ENCODE measurements at places on chromosomes 1 and 21.

DNA sequence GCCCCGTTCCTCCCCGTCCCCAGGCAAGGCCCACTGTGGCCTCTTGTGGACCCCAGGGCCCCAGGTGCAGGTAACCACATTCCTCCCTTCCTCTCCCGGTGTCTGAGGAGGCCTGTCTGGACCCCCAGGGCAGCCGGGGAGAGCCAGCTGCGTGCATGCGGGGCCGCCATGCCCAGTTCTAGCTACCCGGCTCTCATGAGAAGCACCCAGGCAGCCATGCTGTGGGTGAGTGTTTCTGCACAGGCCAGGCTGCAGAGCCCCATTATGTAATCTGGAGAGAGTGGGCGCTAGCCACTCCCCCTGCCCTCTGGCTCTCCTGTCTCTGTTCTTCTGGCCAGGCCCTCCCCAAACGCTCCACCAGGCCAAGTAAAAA is 18.4 kb upstream of the PLEKHG5 start:
- peak; percentile 20 for DNase-seq

- no peak for DNase-seq
These were observed 26.3 kb upstream of the TRAPPC10 start for GRCh38 chr21:43985690-43986251.

- DNase-seq = no peak
These were observed 17.4 kb downstream of the MRPL39 start for GRCh38 chr21:25589887-25590286.

- no peak for DNase-seq
These were observed 131.5 kb upstream of the EDN2 start for GRCh38 chr1:41615981-41616380.

GRCh38 chr1:112356765-112357164 is 39.2 kb upstream of the CTTNBP2NL start:
- no peak for DNase-seq

GRCh38 chr21:16117851-16118590 is 388.2 kb downstream of the USP25 start:
- DNase-seq = no peak

DNA sequence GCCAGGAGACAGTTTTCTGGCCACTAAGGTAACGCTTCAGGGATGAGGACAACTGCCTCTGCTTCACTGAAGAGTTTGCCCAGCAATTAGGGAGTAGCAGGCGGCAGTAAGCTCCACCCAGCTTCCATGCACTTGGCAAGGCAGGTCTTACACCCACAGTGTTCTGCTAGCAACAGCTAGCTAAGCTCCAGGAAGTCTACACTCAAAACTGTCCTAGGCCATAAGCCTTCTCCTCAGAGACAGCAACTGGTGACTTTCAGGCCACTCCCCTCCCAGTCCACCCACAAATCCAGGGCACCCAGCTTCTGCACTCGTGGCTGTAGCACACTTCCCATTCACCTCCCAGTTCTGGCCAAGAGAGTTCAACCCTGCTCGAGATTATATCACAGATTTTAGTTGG is 47.3 kb downstream of the KMO start:
- DNase-seq = no peak

- DNase-seq = no peak
These were observed 41.8 kb downstream of the ATP2B4 start for GRCh38 chr1:203668401-203668800.

GRCh38 chr1:230861489-230861888 is 6.8 kb downstream of the C1orf198 start:
- DNase-seq = no peak

DNA sequence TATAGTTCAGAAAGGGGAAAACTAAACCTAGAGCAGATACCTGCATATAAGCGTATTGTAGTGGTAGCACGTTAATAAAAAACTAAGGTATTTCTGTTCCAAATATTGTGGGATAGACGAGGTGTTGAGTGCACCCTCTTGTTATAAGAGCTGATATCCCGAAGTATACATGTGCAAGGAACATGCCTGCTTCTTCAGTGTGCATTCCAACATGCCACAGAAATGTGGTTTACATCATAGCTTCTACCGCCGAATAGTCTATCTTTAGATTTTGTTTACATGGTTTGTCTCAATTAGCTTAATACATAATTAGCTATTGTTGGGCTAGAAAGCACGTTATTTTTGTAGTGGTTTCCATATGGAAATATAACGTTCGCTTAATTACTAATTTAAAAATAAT is 2.2 kb downstream of the CHRM3 start:
- no peak for DNase-seq

- no peak for DNase-seq
These were observed 64.2 kb downstream of the GPR137B start for GRCh38 chr1:236206548-236206947.

DNA sequence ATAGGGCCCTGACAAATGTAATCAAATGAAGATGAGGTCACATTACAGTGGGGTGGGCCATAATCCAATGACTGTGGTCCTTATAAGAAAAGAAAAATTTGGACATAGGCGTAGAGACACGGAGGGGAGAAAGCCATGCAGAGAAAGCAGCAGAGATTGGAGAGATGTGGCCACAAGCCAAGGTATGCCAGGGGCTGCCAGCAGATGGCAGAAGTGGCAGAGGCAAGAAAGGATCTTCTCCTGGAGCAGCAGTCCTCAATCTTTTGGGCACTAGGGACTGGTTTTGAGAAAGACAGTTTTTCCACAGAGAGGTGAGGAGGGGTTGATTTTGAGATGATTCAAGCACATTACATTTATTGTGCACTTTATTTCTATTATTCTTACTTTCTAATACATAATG is 355.1 kb downstream of the NPHP4 start:
- DNase-seq = no peak

- DNase-seq = no peak
These were observed 25.2 kb downstream of the STPG1 start for GRCh38 chr1:24388331-24388885.

DNA sequence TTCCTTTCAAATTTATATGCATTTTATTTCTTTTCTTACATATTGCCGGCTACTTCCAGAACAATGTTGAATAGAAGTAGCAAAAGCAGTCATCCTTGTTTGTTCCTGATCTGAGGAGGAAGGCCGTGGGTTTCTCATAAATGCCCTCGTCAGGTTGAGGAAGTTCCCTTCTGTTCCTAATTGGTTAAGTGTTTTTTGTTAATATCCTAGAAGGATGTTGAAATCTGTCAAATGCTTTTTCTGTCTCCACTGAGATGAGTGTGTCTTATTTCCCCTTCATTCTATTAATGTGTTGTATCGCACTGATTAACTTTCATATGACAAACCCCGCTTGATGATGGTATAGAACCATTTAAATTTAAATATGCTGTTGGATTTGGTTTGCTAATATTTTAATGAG is 15.4 kb downstream of the TTLL10 start:
- no peak for DNase-seq

GRCh38 chr1:211479624-211480023 is 12.3 kb downstream of the RD3 start:
- no peak for DNase-seq

GRCh38 chr1:84735483-84735882 is 45.2 kb upstream of the SSX2IP start:
- no peak for DNase-seq

- no peak for DNase-seq
These were observed 90.8 kb downstream of the GTF2B start for GRCh38 chr1:88800382-88801051.

- no peak for DNase-seq
These were observed 381 bp downstream of the TXNIP start for GRCh38 chr1:145995964-145996432.

- DNase-seq = no peak
These were observed 6.9 kb downstream of the ADGRB2 start for GRCh38 chr1:31757204-31757679.

DNA sequence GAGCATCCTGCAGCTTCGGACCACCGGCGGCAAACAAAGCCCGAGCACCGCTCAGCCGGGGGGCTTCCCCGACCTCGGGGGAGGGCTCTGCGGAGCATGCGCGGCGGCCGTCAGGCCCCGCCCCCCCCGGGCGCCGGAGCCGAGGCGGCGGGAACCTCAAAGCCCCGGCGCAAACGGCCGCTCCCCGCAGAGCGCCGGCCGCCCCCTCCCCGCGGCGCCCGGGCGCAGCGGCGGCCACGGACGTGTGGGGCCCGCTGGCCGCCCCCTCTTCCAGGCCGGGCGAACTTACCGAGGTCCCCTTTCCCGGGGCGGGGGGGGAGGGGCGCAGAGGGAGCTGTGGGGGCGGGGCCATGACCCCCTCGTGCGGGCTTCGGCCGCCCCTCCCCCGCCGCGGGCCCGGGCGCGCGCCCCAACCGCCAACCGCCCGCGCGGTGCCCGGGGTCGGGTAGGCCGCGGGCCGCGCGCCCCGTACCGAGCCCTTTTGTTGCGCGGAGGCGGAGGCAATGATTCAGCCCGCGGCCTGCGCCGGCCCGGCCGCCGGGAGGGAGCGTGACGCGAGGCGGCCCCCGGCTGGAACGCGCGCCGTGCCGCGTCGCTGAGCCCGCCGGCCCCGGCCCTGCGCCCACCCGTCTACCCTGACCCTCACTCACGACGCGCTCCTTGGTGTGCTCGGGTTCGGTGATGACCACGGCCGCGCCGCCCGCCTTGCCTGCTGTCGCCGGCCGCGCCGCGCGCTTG is 1.7 kb downstream of the RCC2 start:
- peak; percentile 98 for DNase-seq

DNA sequence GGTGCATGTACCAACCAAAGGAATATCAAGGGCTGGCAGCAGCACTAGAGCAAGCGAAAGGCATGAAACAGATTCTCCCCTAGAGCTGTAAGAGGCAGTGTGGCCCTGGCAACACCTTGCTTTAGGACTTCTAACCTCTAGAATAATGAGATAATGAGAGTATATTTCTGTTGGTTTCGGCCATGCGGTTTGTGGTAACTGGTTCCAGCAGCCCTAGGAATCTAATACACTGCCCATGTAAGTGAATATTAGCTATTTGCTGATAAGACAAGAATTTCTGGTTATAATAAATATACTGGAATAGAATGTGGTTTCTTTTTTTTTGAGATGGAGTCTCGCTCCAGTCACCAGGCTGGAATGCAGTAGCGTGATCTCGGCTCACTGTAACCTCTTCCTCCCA is 199.4 kb downstream of the GABPA start:
- no peak for DNase-seq

DNA sequence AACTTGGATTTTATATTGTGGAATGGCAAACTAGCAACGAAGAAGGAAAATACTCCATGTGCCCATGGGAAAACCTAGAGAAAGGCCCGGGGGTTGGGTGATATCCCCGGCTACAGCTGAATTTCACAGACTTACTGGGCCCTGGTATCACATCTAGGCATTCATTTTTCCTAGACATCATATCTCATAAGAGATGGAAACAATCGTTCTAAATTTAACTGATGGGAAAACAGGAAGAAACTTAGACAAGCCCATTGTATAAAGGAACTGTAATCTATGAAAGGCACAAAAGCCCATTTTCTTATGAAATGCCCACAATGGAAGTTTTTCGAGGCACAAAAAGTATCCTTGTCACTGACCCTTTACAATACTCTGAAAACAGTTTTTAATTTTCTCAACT is 407.9 kb upstream of the LYPLAL1 start:
- DNase-seq = no peak

GRCh38 chr1:239536165-239536849 is 149.9 kb downstream of the CHRM3 start:
- DNase-seq = no peak

DNA sequence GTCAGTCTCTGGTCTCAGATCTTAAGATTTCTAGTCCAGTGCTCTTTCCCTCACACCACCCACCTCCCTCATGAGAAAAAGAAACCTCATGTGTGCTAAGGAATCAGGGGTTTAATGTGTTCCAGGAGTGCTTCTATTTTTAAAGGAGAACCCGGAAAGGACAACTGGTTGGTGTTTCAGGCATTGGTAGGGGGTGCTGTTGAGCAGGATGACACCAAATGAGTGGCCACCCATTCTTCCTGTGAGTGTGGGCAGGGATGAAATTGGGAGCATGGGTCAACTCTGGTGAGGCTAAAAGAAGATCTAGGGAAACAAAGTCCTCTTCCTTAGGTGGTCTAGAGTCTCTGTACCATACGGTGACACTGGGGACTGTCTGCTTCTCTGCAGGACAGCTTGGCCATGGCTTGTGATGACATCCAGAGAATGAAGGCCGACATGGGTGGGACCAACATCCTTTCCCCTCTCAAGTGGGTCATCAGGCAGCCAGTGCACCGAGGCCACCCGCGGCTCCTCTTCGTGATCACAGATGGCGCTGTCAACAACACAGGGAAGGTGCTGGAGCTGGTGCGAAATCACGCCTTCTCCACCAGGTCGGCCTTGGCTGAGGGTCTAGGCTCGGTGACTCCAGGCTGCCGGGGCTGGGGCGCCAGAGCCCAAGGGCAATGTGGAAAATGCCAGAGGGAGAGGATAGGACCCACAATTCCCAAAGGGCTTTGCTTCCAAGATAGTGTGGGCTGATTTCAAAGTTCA is 39.3 kb downstream of the VWA5B1 start:
- no peak for DNase-seq

- peak; percentile 52 for DNase-seq
These were observed 1.7 kb upstream of the GRIK3 start for GRCh38 chr1:37035796-37036666.

- no peak for DNase-seq
These were observed at the start of gene DIO1 for GRCh38 chr1:53893999-53894636. Gene DIO1 (plus strand): TSS chr1:53894187. CDS start chr1:53894211, 24 bp downstream.

DNA sequence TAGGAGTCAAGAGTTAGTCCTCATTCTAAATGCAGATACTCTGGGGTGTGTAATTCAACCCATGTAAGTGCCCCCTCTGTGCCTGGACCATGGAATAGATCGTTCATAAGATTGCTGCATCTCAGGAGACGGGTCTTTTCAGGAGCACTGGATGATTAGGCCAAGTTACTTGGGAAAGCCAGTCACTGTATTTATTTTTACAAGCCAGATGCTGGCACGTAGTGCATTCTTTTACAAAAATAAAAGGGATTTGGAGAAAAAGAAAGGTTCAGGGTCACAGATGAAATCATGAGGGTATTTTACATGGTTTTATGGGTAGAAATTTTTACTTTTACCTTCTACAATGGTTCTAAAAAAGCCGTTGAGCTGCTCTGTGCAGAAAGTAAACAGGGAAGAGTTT is 102.6 kb upstream of the UBE2U start:
- no peak for DNase-seq

DNA sequence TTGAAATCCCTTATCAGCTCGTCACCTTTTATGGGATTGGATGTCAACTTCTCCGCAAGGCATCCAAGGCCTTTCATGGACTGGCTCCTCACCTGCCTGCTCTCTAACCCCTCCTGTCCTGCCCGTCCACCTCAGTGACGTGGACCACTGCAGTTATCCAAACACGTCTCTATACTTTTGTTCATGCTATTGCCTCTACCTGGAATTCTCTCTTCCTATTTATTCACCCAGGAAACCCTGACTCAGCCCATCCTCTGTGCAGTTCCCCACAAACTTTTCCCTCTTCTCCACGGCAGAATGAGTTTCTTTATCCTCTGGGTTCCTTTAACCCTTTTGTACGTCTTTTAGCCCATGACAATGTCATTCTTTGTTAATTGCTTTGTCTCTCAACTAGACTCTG is 5.1 kb upstream of the UTP25 start:
- DNase-seq = no peak

DNA sequence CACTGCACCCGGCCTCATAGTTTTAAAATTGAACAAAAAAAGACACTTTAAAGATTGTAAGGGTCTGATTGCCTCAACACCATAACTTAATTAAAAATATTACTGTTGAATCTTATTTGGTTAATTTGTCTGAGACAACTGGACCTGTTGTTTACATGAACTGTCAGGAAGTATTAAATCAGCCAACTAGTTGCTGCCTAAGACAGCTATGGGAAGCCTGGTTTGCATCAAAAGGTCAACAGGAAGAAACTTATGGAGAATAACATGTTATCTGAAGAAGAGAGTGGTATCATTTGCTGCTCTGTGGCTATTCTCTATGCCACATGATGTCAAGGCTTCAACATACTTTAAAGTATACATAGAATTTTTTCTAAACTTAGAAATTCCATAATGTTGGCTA is 853.5 kb upstream of the ADAMTS5 start:
- no peak for DNase-seq

- DNase-seq = peak; percentile 63
These were observed 90.1 kb upstream of the IRF2BP2 start for GRCh38 chr1:234699795-234700665.
